ENCODE measurements at places on chromosomes 2 and 18. TPM values are rescaled to one million over a fixed set of nuclear protein-coding genes. Genes with fewer than 3 reads are reported as not detected.

DNA sequence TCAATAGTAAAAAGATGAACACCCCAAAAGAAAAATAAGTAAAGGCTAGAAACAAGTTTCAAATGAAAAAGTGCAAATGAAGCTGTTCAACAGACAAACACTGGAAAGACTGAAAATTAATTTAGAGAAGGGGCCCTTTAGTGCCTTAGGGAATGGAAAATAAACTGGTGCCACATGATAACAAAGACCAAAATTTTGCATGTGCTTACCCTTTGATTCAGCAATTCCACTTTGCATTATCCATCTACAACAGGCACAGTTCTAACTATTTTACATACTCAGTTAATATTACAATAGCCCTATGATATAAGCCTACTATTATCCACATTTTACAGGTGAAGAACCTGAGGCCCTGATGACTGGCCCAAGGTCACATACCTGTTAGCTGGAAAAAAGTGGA, 183.9 kb downstream of the NBAS start:
- no peak for DNase-seq

DNA sequence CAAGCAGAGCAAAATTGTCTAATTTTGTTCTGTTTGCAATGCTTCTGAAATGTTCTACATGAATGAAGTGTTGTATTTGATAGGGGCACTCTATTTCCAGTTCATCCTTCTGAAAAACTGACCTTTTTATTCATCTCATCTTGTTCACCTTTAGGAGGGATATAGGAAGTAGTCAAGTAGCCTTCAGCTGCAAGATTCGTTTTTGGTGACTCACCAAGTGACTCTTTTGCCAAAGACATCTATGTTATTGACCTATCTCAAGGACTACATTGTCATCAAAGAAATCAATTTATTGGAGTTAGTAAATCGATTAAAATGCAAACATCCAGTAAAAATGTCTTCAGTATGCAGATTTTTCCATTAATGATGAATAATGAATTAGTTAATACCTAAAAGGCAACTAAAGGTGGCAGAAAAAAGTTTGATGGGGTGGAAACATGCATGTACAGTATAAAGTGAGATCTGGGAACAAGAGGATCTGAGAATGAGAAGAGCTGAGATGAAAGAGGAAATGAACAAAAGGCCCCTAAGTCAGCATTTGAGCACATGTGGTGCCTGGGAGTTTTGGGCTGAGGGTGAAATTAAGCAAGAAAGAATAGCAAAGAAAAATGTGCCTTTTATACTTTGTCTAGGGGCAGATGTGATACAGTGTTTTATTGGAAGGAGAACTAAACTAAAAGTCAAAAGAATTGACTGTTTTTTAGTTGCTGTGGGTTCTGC, 255.1 kb upstream of the LINC00305 start:
- no peak for DNase-seq

GRCh38 chr18:32297579-32298170, 107.8 kb downstream of the MEP1B start:
- DNase-seq: no peak

GRCh38 chr2:151302879-151303278, 13.4 kb upstream of the NMI start:
- DNase-seq: peak; percentile 76

The PIEZO2 gene
- total RNA-seq: 1.8 TPM

The CDCA7 gene
- 7.5 TPM for total RNA-seq

GRCh38 chr18:63468575-63468974, 8.2 kb upstream of the SERPINB5 start:
- DNase-seq: no peak

All from A172 (cell line).